Ureter (tissue), 1 donor: ENCODE measurements at places on chromosomes 6 and 20. TPM values are rescaled to one million over a fixed set of nuclear protein-coding genes. Genes with fewer than 3 reads are reported as not detected.

Gene ARHGAP40
- total RNA-seq: 17.9 TPM

Gene IL17A
- not detected for total RNA-seq

DNA sequence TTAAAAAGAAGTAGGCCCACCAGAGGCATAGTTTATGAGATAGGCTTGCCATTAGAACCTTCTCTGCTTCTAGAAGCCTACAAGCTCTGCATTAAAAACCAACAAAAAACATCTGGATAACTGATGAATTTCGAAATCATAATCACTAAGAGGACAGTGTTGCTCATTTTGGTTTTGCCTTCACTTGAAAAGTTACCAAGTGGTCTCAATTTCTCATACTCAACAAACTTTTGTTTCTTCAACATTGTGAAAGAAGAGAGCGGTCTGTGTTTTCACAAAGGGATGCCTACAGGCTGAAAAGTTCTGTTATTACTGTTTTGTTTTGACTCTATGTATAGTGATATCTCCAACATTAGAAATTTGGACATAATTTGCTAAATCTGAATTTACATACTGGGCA, 98.9 kb downstream of the PDSS2 start:
- no peak for DNase-seq

Gene ADGRF4
- 6.5 TPM for total RNA-seq

GRCh38 chr6:153215242-153215641, 84.2 kb upstream of the RGS17 start:
- no peak for DNase-seq
